NCI-H1105 treated with DMSO at 0.1 percent for 48 hours (cell line): ENCODE measurements at places on chromosomes 12 and 14.

GRCh38 chr14:44347316-44347715, 159.8 kb downstream of the FSCB start:
- no peak for DNase-seq

GRCh38 chr14:58332561-58332960, 34.2 kb downstream of the ARID4A start:
- peak; percentile 10 for DNase-seq

DNA sequence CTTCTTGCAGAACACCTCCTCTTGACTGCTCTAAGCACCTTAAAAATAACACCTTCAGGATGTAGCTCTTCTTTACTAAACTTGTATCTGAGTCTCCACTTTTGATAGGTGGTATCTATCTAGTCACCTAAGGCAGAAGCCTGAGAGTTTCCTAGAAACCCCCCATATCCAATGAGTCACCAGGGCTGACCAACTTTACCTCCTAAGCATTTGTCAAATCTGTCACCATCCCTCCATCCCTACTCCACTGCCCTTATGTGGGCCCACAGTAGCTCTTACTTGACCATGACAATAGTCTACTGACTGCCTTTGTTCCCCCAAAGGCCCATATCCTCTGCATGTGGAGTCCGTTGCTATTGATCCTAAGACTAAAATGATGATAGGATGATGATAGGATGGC, 15.9 kb downstream of the AVIL start:
- no peak for DNase-seq

DNA sequence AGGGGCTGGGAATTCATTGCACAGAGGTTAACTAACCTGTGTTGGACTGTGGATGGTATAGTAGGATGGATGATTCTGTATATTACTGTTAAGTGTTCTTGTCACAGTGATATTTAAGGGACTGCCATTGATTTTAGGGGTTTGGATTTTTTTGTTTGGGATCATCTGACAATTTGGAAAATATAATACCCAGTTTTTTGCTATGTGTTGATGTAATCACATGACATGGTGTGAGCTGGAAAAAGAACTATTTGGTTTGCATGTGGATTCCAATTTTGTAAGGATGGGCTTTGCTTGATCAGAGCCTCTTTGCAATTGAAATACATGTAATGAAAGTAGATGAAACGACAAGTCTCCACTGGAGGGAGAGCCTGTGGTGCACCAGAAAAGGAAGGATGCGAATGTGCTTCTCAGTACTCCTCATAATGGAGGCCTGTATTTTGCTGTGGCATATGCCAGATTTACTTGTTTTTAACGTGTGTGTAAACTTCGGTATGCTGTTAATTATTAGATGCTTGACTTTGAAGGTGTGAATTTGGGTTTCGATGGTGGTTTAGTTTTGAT, 2.7 kb downstream of the DYRK2 start:
- DNase-seq: no peak

- DNase-seq: no peak
These were observed 7.2 kb downstream of the MGP start for GRCh38 chr12:14878488-14878887.

DNA sequence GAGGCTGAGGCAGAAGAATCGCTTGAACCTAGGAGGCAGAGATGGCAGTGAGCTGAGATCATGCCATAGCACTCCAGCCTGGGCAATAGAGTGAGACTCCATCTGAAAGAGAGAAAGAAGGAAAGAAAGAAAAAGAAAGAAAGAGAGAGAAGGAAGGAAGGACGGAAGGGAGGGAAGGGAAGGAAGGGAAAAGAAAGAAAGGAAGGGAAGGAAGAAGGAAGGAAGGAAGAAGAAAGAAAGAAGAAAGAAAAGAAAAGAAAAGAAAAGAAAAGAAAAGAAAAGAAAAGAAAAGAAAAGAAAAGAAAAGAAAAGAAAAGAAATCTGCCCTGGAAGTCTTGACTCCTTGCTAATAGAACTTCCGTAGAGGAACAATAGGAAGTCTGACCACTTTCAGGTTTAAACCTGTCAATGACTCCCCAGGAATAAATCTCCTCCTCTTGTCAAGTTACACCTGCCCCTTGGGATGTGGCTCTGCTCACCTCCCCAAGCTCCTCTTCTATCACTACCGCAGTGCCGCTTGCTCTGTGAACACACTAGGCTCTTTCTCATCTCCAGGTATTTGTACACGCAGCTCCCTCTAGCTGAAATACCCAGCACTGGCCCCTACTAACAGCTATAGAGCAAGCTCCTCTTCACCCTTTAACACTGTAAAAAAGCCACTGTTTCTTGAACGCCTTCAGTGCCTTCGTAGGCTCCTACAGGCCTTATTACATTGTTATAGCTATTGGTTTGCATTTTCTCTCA, 773.1 kb upstream of the TBX3 start:
- DNase-seq: peak; percentile 16

GRCh38 chr12:106115440-106115839, 23.3 kb downstream of the NUAK1 start:
- no peak for DNase-seq

DNA sequence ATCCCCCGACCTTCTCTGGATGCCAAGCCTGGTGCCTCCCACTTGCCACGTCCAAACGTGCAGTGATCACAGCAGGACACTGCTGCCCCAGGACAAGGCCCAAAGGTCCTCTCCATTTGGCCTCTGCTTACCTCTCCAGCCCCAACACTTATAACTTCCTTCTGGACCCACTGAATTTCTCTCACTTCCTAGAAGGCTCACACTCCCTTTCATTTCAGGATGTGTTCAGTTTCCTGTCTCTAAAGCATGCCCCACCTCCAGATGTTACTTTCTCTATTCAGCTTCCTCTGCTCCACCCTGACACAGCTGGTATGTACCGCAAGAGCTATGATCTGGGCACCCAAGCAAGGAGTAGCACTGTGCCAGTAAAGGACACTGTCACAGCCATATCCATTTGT, 33.0 kb downstream of the CDKL1 start:
- DNase-seq: no peak

DNA sequence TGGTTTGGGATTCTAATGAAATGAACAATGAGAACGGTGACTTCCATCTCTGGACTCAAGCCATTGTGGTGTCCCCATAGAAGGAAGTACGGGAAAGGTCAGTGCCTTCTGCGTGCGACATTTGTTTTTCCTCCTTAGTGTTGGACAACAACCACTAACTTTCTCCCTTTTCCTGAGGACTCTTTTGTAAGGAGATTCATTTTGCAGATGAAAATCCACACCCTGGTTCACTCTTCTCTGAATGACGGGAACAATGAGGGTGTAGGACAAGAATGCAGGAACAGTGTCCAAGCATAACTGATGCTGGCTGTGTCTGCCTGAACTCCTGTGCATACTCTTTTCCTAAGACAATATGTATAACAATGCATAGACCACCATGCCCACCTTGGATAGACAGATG, 176.4 kb downstream of the STXBP6 start:
- DNase-seq: no peak

DNA sequence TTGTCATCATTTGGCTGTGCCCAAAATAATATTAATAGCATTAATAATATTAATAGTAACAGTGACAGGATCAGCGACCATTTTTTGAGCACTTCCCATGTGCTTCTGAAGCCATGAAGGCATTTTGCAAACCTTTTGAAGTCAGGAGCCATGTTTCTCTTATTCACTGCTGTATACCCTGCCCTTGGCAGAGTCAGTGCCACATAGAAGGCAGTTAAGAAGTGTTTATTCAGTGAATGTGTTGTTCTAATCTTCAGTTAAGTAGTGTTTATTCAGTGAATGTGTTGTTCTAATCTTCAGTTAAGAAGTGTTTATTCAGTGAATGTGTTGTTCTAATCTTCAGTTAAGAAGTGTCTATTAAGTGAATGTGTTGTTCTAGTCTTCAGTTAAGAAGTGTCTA, 319.7 kb upstream of the NAV3 start:
- DNase-seq: peak; percentile 75
